A549 treated with dexamethasone at 1 μM for 4 hours (cell line): ENCODE measurements at places on chromosomes 13 and 19. TPM values are rescaled to one million over a fixed set of nuclear protein-coding genes. Genes with fewer than 3 reads are reported as not detected.

The ATP4A gene
- 0.02 to 0.19 TPM (median 0.08 TPM) in 4 of 5 replicates, not detected in the other for total RNA-seq

The RAB3A gene
- 0.64 to 0.93 TPM (median 0.65 TPM) in 5 replicates for total RNA-seq

The GDF15 gene
- 9.5 to 22.1 TPM (median 15.2 TPM) in 5 replicates for total RNA-seq

The ACP5 gene
- 0.11 to 0.41 TPM (median 0.25 TPM) in 5 replicates for total RNA-seq

The TLE6 gene
- 4.4 to 7.3 TPM (median 6.1 TPM) in 5 replicates for total RNA-seq

The ZNF709 gene
- 0.02 TPM in 1 of 5 replicates, not detected in the others for total RNA-seq

The SAE1 gene
- total RNA-seq, result 208 to 229 TPM (median 216 TPM) in 5 replicates

The ZNF583 gene
- total RNA-seq, result 1.6 to 2.4 TPM (median 2.3 TPM) in 5 replicates

The PCDH17 gene
- 0.01 to 0.02 TPM (median 0.01 TPM) in 4 of 5 replicates, not detected in the other for total RNA-seq

The TPTE2 gene
- not detected in 5 replicates for total RNA-seq

The TMEM91 gene
- total RNA-seq, result 2.8 to 6.3 TPM (median 5.0 TPM) in 5 replicates

The HSH2D gene
- total RNA-seq, result 0.10 TPM in 1 of 5 replicates, not detected in the others

The CGB2 gene
- 0.12 to 0.36 TPM (median 0.24 TPM) in 4 of 5 replicates, not detected in the other for total RNA-seq

The NCAN gene
- total RNA-seq, result 0.04 to 0.15 TPM (median 0.06 TPM) in 5 replicates

The SHISA2 gene
- 0.05 to 0.08 TPM (median 0.06 TPM) in 4 of 5 replicates, not detected in the other for total RNA-seq

The SHISA7 gene
- 0.02 TPM in 2 of 5 replicates, not detected in the others for total RNA-seq

The CCDC124 gene
- 102 to 123 TPM (median 110 TPM) in 5 replicates for total RNA-seq

The SMARCA4 gene
- total RNA-seq, result 7.3 to 9.8 TPM (median 8.9 TPM) in 5 replicates

The TMEM145 gene
- 2.2 to 4.2 TPM (median 3.6 TPM) in 5 replicates for total RNA-seq

The EHD2 gene
- total RNA-seq, result 104 to 181 TPM (median 172 TPM) in 5 replicates

The TMEM238 gene
- total RNA-seq, result 2.4 to 7.0 TPM (median 4.2 TPM) in 5 replicates

The MAST1 gene
- total RNA-seq, result 0.92 to 2.2 TPM (median 1.7 TPM) in 5 replicates

The TNFSF11 gene
- total RNA-seq, result not detected in 5 replicates

The DNAAF3 gene
- 3.2 to 7.0 TPM (median 5.7 TPM) in 5 replicates for total RNA-seq

The C5AR1 gene
- 1.2 to 3.3 TPM (median 2.4 TPM) in 5 replicates for total RNA-seq

The STX10 gene
- total RNA-seq, result 39.8 to 52.7 TPM (median 49.6 TPM) in 5 replicates

The C1QTNF9 gene
- not detected in 5 replicates for total RNA-seq

The SUCLA2 gene
- 26.2 to 30.9 TPM (median 28.2 TPM) in 5 replicates for total RNA-seq

The LIPE gene
- total RNA-seq, result 1.4 to 2.1 TPM (median 1.6 TPM) in 5 replicates

The CEACAM21 gene
- 0.15 TPM in 1 of 5 replicates, not detected in the others for total RNA-seq

The ZSCAN4 gene
- not detected in 5 replicates for total RNA-seq

The WDR87 gene
- not detected in 5 replicates for total RNA-seq

The RETN gene
- total RNA-seq, result not detected in 5 replicates

The ELSPBP1 gene
- not detected in 5 replicates for total RNA-seq

The SLITRK1 gene
- not detected in 5 replicates for total RNA-seq

The INAFM1 gene
- 4.7 to 9.6 TPM (median 8.9 TPM) in 5 replicates for total RNA-seq

The SYNE4 gene
- total RNA-seq, result 0.15 to 0.36 TPM (median 0.28 TPM) in 5 replicates

The AP1M2 gene
- 25.7 to 36.9 TPM (median 30.2 TPM) in 5 replicates for total RNA-seq

The HRC gene
- total RNA-seq, result not detected in 5 replicates

The ANGPTL8 gene
- total RNA-seq, result not detected in 5 replicates

The IQCN gene
- 0.53 to 1.2 TPM (median 0.91 TPM) in 5 replicates for total RNA-seq

The NALCN gene
- 3.1 to 5.2 TPM (median 5.0 TPM) in 5 replicates for total RNA-seq

The TNNT1 gene
- total RNA-seq, result 124 to 145 TPM (median 127 TPM) in 5 replicates

The ZNF556 gene
- total RNA-seq, result 0.01 to 0.19 TPM (median 0.04 TPM) in 5 replicates

The NLRP12 gene
- 0.02 TPM in 1 of 5 replicates, not detected in the others for total RNA-seq

The KLK3 gene
- total RNA-seq, result 0.12 TPM in 1 of 5 replicates, not detected in the others

The SMAD9 gene
- total RNA-seq, result 0.06 to 0.11 TPM (median 0.06 TPM) in 5 replicates

The ZNF577 gene
- total RNA-seq, result 0.06 to 0.13 TPM (median 0.09 TPM) in 4 of 5 replicates, not detected in the other

The ZNF835 gene
- total RNA-seq, result not detected in 5 replicates

The ZNF177 gene
- total RNA-seq, result 0.49 to 0.66 TPM (median 0.61 TPM) in 5 replicates

The AKT1S1 gene
- total RNA-seq, result 65.8 to 131 TPM (median 114 TPM) in 5 replicates

The ZNF430 gene
- total RNA-seq, result 1.5 to 3.0 TPM (median 1.9 TPM) in 5 replicates

The SLC25A41 gene
- total RNA-seq, result 0.09 to 0.22 TPM (median 0.14 TPM) in 5 replicates

The ERVV-1 gene
- total RNA-seq, result 0.04 TPM in 2 of 5 replicates, not detected in the others

The CATSPERD gene
- total RNA-seq, result not detected in 5 replicates
